HCT116 (cell line): ENCODE measurements at places on chromosomes 16 and 17. TPM values are rescaled to one million over a fixed set of nuclear protein-coding genes. Genes with fewer than 3 reads are reported as not detected.

UNC13D gene
- total RNA-seq: 20.2 TPM

HOXB8 gene
- total RNA-seq: 44.7 TPM

DNA sequence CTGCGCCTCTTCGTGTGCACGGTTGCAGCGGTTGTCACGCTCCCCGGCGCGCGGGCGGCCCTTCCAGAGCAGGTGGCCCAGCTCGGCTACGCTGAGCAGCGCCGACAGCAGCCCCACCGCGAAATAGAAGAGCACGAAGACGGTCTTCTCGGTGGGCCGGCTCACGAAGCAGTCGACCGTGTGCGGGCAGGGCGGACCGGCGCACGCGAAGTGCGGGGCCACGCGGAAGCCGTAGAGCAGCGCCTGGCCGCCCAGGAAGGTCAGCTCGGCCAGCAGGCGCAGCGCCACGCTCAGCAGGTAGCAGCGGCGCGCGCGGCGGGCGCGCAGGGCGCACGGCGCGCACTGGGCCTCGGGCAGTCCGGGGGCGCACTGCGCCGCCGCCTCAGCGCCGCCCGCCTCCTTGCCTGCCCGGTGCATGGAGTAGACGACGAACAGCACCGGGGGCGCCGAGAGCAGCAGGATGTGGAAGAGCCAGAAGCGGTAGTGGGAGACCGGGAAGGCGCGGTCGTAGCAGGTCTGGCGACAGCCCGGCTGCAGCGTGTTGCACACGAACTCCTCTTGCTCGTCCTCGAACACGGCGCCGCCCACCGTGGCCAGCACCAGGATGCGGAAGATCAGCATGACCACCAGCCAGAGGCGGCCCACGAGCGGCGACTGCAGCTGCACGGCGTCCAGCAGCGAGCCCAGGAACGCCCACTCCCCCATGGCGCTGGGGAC is 1.3 kb downstream of the GJD3 start:
- no peaks in the 10 kb centered on the region for H3K36me3 ChIP-seq
- DNase-seq: no peak
- no peaks in the 10 kb centered on the region for H3K27me3 ChIP-seq

DNA sequence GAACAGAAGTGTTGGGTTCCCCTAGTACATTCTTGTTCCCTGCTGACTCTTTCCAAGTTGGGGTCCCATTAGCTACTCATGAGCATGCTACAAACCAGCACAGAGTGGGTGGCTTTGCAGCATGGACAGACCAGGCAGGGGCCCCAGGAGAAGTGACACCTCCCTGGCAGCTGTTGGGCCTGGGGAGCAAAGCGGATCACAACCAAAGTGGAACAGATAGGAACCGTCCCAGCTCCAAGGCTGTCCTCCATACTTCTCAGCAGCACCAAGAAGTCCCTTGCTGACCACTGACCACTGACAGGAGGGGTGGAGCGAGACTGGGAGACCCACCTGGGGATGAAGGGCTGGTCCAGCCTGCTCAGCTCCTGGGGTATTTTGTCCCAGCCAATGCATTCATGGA is 12.4 kb upstream of the GFAP start:
- no peak for DNase-seq
- peaks cover 67% of the 10 kb centered on the region for H3K36me3 ChIP-seq
- H3K27me3 ChIP-seq: no peaks in the 10 kb centered on the region
- H3K4me1 ChIP-seq: no peaks in the 10 kb centered on the region
- no peak overlapping the region for H3K27ac ChIP-seq

CACNA1H gene
- 24.3 TPM for total RNA-seq

- H3K4me1 ChIP-seq: peaks cover 18% of the 10 kb centered on the region
- H3K4me3 ChIP-seq: no peak overlapping the region
- no peaks in the 10 kb centered on the region for H3K36me3 ChIP-seq
- DNase-seq: no peak
- H3K27me3 ChIP-seq: no peaks in the 10 kb centered on the region
Measured at GRCh38 chr17:82301916-82302567, 15.4 kb downstream of the CD7 start.

CSH1 gene
- total RNA-seq: not detected

DNA sequence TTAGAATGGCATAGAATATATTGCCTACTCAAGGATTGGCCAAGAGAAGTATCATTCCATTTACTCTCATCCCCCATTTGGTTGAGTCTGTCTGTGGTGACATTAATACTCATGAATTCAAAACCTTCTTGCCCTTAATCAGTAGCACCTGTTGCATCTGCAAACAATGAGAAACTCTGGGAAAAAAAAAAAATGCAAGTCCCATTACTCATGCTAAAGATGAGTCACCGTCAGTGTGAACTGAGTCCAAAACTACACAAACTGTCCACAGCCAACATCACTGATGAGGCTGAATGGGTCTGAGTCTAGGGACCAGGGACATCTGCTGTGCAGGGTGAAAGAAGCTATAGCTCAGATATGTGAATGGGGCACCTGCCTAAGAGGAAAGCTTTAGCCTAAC is 96.9 kb upstream of the ADAMTS18 start:
- H3K27ac ChIP-seq: no peak overlapping the region
- no peak for DNase-seq
- peaks cover 16% of the 10 kb centered on the region for H3K27me3 ChIP-seq
- no peaks in the 10 kb centered on the region for H3K36me3 ChIP-seq
- H3K4me3 ChIP-seq: no peak overlapping the region

DNA sequence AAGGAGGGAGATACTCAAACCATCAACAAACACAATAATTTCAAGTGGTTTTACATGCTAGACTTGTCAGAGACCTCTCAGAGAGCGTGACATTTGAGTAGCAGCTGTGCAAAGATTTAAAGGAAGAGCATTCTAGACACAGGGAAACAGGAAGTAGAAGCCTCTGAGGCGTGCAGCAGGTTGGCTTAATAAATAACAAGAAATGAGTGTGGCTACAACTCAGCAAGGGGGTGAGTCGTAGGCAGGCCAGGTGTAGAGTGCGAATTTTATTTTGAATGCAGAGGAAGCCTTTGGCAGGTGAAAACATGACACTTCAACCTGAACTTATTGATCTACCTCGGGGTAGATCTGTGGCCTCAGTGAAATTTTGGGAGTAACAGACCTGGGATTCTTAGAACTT is 73.2 kb upstream of the MRTFB start:
- H3K27me3 ChIP-seq: no peaks in the 10 kb centered on the region
- 0 out of 2 replicates have a peak, but pooled peaks cover 2% of the 10 kb centered on the region for H3K4me1 ChIP-seq
- H3K27ac ChIP-seq: no peak overlapping the region
- DNase-seq: no peak
- no peak overlapping the region for H3K4me3 ChIP-seq
- H3K36me3 ChIP-seq: no peaks in the 10 kb centered on the region

DNA sequence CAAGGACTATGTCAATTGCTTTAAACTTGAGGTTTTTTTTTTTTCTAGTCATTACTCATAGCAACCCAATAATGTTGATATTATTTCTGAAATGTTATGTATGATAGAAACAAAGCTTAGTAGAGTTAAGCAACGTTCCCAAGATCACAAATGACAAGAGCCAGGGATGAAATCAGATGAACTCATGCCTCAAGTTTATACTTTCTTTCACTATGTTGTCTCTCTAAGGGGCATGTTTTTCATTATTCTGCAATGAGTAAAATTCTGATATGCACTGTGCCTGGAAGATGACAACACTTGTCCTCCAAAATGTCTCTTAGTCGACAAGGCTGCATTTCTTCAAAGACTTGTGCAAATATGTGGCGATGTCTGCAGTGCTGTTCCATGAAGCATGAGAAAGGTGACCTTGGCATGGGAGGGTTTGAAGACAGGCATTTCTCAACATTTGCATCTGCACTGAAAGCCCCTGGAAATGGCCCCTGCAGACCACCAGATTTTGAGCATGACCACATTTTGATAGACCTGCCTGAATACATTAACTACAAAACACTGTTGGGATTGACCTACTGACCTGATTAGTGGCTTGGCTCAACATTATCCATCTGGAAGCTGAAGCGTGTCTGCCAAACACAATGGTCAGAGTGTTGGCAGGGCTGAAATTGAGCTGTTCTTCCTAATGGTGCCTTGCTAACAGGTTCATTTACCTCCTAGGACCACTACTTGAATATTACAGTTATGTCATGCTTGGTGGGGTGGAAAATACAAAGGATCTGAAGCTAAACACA is 1027.5 kb downstream of the CDH11 start:
- H3K27me3 ChIP-seq: no peaks in the 10 kb centered on the region
- H3K4me1 ChIP-seq: no peaks in the 10 kb centered on the region
- H3K36me3 ChIP-seq: no peaks in the 10 kb centered on the region
- H3K27ac ChIP-seq: no peak overlapping the region
- no peak overlapping the region for H3K4me3 ChIP-seq
- DNase-seq: no peak

GRCh38 chr16:19690196-19690595 is 27.8 kb downstream of the KNOP1 start:
- H3K4me3 ChIP-seq: no peak overlapping the region
- H3K36me3 ChIP-seq: no peaks in the 10 kb centered on the region
- H3K4me1 ChIP-seq: peaks cover 4% of the 10 kb centered on the region; the same call in 1 of the 2 replicates
- no peak for DNase-seq

GRCh38 chr17:56064506-56064905 is 88.8 kb upstream of the ANKFN1 start:
- no peak for DNase-seq
- H3K27ac ChIP-seq: no peak overlapping the region
- no peak overlapping the region for H3K4me3 ChIP-seq
- no peaks in the 10 kb centered on the region for H3K4me1 ChIP-seq

- H3K27me3 ChIP-seq: no peaks in the 10 kb centered on the region
- no peak overlapping the region for H3K27ac ChIP-seq
- H3K4me1 ChIP-seq: peaks cover 8% of the 10 kb centered on the region; the same call in 1 of the 2 replicates
- no peak for DNase-seq
- no peak overlapping the region for H3K4me3 ChIP-seq
- H3K36me3 ChIP-seq: no peaks in the 10 kb centered on the region
Measured at GRCh38 chr16:27225536-27226360, 22.4 kb downstream of the KDM8 start.

DNA sequence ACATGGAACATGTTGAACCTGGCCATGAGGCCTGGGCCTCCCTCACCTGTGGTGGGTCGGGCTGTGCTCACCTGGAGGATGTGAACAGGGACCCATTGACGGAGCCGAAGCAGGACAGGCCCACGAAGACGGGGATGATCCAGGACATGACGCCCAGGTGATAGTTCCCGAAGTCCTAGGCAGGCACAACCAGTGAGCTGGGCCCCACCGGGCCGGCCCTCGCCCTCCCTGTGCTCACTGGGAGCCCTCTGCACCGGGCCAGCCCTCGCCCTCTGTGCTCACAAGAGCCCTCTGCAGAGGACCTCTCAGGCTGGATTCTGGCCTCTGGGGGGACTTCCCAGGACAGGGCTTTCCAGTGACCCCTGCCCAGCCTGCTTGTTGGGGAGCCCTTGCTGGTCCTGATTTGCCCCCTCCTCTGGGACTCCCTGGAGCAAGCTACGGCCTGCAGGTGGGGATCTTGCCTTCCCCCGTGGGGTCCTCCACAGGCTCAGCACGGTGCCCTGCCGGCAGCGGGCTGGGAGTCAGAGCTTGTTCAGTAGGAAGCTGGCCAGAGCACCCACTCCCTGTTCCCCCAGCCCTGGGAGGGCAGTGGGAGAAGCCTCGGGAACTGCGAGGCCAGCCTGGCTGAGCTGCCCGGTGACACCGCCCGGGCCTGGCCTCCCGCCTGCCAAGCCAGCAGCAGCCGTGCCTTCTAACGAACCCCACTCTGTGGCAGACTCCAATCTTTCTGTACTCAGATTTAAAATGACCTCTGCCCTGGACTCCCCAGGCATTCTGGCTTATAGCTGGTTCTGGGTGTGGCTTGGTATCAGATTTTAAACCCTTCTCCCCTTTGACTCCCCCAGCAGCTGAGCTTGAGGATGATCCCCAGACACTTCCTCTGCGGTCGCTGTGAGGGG is 30.4 kb downstream of the SLC7A5 start:
- DNase-seq: no peak
- no peaks in the 10 kb centered on the region for H3K27me3 ChIP-seq
- no peak overlapping the region; the same call in 1 of the 2 replicates for H3K27ac ChIP-seq
- peaks cover 99% of the 10 kb centered on the region for H3K36me3 ChIP-seq
- no peak overlapping the region for H3K4me3 ChIP-seq

CDH1 gene
- total RNA-seq: 73.2 TPM

GRCh38 chr16:63061319-63061718 is 1025.1 kb upstream of the CDH8 start:
- no peak for DNase-seq
- H3K36me3 ChIP-seq: no peaks in the 10 kb centered on the region
- H3K27ac ChIP-seq: no peak overlapping the region
- no peak overlapping the region for H3K4me3 ChIP-seq
- H3K4me1 ChIP-seq: no peaks in the 10 kb centered on the region

GRCh38 chr17:75051941-75052340 is 4.9 kb downstream of the KCTD2 start:
- H3K27me3 ChIP-seq: no peaks in the 10 kb centered on the region
- DNase-seq: no peak
- no peak overlapping the region for H3K4me3 ChIP-seq
- H3K4me1 ChIP-seq: peaks cover 10% of the 10 kb centered on the region; the same call in 1 of the 2 replicates
- H3K36me3 ChIP-seq: peaks cover 22% of the 10 kb centered on the region
- H3K27ac ChIP-seq: no peak overlapping the region

GRCh38 chr17:35236821-35237220 is 6.1 kb upstream of the SLFN5 start:
- no peak overlapping the region for H3K27ac ChIP-seq
- H3K4me1 ChIP-seq: peaks cover 3% of the 10 kb centered on the region; the same call in 1 of the 2 replicates
- no peaks in the 10 kb centered on the region for H3K27me3 ChIP-seq
- DNase-seq: no peak

DNA sequence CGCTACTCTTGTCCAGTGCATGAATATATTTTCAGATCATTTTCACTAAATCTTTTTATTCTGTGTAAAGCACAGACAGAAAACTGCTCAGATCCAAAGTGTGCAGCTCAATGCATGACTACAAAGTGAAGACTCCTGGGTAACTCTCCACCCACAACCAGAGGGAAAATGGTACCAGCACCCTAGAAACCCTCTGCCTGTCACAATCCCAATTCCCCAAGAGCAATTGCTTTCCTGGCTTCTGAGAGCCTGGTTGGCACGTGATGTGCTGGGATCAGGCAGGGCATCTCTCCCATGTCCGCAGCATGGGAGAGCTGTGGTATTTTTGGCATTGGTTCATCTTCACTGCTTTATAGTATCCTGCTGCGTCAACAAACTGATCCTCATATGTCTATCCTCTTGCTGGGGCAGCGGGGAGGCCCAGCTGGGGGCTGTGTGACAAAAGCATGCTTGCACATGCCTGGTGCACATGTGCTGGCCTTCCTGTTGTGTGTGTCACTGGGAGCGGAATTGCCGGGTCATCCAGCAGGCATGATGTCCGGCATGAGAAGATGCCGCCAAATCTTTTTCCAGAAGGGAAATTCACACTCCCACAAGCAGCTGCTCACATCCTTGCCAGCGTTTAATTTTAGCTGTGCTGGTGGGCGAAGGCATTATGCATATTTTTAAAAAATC is 278.9 kb upstream of the FOXF1 start:
- no peaks in the 10 kb centered on the region for H3K36me3 ChIP-seq
- no peak for DNase-seq
- no peak overlapping the region for H3K4me3 ChIP-seq
- H3K4me1 ChIP-seq: no peaks in the 10 kb centered on the region
- H3K27me3 ChIP-seq: peaks cover 24% of the 10 kb centered on the region

CDH13 gene
- not detected for total RNA-seq

PRR11 gene
- 86.7 TPM for total RNA-seq
